ENCODE measurements at places on chromosomes 7 and 10. TPM values are rescaled to one million over a fixed set of nuclear protein-coding genes. Genes with fewer than 3 reads are reported as not detected.

- H3K36me3 ChIP-seq: peaks cover 5% of the 10 kb centered on the region
- no peaks in the 10 kb centered on the region for H3K27me3 ChIP-seq
Observed at GRCh38 chr7:156765901-156766656, 125.5 kb downstream of the RNF32 start.

- H3K4me1 ChIP-seq: no peaks in the 10 kb centered on the region
- H3K4me3 ChIP-seq: no peak overlapping the region
- H3K27ac ChIP-seq: no peak overlapping the region
- peaks cover 2% of the 10 kb centered on the region for H3K27me3 ChIP-seq
- no peaks in the 10 kb centered on the region for H3K36me3 ChIP-seq
Observed at GRCh38 chr7:29844559-29844958, 38.3 kb downstream of the WIPF3 start.

The CASD1 gene
- 15.2 TPM for total RNA-seq

The ADK gene
- 47.4 TPM for total RNA-seq
